ENCODE measurements at places on chromosomes 2 and 18.

DNA sequence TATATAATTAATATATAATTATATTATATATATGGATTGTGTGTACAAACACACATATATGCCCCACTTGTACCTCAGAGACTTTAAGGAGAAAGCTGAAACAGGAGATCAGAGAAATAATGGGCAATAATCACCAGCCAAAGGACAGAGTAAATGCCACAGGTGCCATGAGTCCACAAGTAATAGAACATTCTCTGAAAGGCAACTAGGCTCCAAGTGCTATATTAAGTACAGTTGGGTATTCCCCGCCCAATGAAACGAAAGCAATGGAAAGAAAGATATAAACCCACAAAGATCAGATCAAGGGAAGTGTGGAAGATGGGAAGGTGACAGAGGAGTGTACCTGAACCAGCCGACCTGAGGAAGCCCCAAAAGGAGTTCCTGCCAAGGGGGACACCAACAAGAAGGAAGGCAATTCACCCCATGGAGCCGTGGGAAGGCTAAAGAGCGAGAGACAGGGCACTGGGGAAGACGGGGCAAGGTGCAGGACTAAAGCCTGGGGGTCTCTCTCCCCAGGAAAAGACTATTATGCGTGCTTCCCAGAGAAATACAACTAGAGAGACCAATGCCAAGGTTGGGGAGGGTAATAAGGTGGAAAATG, 19.0 kb downstream of the DYM start:
- DNase-seq = no peak

DNA sequence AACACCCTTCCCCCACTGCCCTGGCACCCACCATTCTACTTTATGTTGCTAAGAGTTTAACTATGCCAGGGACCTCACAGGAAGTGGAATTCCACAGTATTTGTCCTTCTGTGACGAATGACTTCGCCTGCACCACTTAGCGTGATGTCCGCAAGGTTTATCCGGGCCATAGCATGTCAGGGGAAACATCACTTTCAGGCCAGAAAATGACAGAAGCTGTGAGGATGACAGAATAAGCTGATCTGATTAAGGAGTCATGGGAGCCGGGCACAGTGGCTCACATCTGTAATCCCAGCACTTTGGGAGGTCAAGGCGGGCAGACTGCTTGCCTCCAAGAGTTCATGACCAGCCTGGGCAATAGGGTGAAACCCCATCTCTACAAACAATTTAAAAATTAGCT, 248.8 kb downstream of the EIPR1 start:
- no peak for DNase-seq

- DNase-seq = no peak
Observed at GRCh38 chr2:217599906-217600305, 402.9 kb downstream of the TNS1 start.

- DNase-seq = no peak
Observed at GRCh38 chr2:188865681-188866080, 108.5 kb upstream of the COL3A1 start.

DNA sequence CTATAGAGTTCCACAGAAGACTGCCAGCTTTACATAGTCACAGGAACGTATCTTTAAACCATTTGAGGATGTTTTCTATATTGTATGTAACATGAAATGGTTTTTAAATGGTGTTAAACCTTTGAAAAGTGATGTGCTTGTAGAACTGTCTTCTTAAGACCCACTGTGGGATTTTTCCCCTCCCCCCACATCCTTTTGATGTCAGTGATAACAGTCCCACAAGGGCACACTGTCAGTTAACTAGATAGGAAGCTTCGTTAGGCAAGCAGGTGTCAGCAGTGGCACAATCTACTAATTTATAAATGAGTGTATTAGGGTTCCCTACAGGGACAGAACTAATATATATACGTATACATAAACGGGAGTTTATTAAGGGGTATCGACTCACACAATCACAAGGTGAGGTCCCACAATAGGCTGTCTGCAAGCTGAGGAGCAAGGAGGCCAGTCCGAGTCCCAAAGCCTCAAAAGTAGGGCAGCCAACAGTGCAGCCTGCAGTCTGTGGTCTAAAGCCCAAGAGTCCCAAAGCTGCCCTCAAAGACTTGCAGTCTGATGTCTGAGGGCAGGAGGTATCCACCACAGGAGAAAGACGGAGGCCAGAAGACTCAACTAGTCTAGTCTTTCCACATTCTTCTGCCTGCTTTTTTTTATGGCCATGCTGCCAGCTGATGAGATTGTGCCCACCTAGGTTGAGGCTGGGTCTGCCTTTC, 23.8 kb upstream of the HNRNPLL start:
- no peak for DNase-seq

- DNase-seq = no peak
Observed at GRCh38 chr18:38940475-38940862, 1374.9 kb upstream of the CELF4 start.

- no peak for DNase-seq
Observed at GRCh38 chr2:241814643-241815476, 5.9 kb downstream of the NEU4 start.

- DNase-seq = no peak
Observed at GRCh38 chr18:51009072-51009471, 20.9 kb upstream of the SMAD4 start.

DNA sequence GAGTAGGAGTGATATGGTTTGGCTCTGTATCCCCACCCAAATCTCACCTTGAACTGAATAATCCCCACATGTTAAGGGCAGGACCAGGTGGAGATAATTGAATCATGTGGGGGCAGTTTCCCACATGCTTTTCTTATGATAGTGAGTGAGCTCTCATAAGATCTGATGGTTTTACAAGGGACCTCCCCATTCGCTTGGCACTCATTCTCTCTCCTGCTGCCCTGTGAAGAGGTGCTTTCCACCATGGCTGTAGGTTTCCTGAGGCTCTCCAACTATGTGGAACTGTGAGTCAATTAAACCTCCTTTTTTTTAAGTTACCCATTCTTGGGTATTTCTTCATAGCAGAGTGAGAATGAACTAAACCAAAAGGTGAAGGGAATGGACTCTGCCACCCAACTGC, 207.5 kb downstream of the LOXHD1 start:
- DNase-seq = no peak

DNA sequence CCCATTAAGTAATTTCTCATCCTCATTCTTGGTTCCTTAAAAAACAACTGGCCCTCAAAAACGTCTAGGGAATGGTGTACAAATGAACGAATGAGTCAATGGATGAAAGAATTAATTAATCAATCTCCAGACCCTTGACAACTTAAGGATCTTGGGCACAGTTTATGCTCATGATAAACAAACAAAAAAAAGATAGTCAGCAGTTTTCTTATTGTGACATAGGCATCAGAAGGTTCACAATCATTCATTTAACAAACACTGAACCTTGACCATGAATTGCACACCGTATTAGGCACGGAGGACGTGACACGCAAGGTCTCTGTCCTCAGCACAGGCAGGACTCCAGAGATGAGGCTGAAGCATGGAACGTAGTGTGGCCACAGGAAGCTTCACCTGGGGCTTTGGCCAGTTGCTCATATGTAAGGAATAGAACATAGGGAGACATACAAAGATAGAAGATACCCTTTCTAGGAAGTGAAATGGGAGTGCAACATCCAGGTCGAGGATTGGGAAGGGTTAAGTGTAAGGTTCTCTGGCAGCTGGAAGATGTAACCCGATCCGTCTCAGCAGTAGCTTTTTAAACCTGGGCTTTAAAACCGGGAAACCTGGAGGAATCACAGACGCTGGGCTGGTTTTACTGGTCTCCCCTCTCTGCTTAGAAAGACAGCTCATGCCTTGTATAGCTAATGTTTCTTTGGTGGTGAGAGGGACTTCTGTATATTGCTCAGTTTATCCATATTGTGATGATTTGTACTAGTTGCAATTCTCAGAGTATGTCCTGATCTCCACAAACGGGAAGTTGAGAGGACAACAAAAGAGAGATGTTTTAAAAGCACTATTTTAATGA, 8.9 kb upstream of the LTBP1 start:
- DNase-seq = no peak

DNA sequence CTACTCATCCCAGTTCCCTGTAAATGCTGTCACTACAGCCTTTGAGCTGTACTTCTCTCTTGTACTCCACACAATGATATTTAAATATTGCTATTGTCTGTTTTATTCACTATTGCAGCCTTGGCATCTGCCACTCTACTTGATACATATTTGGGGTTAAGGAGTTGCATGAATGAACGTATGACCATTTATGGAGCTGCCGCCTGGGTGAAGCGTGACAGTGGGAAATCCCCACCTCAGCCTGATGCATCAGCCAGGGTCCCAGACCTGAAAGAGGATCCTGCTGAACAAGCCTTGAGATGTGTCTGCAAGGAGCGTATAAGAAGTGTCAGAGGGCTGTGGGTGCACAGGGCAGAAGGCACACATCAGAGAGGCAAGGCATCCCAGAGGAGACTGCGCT, 39.1 kb downstream of the MRPL35 start:
- DNase-seq = no peak

- DNase-seq = peak; percentile 26
Observed at GRCh38 chr2:218285604-218286003, 6.7 kb downstream of the TMBIM1 start.

- DNase-seq = no peak
Observed at GRCh38 chr18:2376707-2377106, 194.6 kb downstream of the METTL4 start.

- no peak for DNase-seq
Observed at GRCh38 chr18:48330016-48330991, 78.9 kb downstream of the ZBTB7C start.

DNA sequence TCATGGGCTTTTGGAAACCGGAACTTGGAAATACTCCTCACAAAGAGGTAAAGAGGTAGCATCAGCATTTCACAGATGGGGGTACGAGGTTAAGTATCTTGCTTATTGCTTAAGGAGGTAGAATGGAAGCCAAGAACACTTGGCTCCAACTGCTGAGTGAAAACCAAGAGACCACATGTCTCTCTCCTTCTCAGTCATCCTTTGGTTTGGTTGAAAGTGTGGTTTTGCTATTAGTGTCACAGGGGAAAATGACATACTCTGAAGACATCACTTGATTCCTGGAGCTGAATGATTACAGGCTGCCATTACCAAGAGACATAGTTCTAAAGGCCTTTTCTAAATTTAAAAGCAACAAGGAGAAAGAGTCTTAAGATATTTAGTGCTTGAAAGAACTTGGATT, 41.5 kb downstream of the ANTXR1 start:
- DNase-seq = no peak

GRCh38 chr2:11872948-11873269, 126.5 kb downstream of the LPIN1 start:
- DNase-seq = no peak

- DNase-seq = no peak
Observed at GRCh38 chr2:214730248-214730647, 79.2 kb downstream of the BARD1 start.

GRCh38 chr2:10499275-10499907, 51.3 kb upstream of the ODC1 start:
- DNase-seq = no peak

GRCh38 chr2:96558485-96558884, 21.9 kb downstream of the ARID5A start:
- no peak for DNase-seq

GRCh38 chr2:96907115-96908041, 37.5 kb upstream of the SEMA4C start:
- DNase-seq = no peak
